Stimulated activated CD8-positive, alpha-beta memory T cell treated with anti-CD3 and anti-CD28 coated beads, Interleukin-2, amount 100 ng/mL, for 1 hour (primary cell): ENCODE measurements at places on chromosomes 5 and 9.

- no peak for DNase-seq
Observed at GRCh38 chr5:92518318-92518904, 1062.6 kb downstream of the NR2F1-AS1 start.

DNA sequence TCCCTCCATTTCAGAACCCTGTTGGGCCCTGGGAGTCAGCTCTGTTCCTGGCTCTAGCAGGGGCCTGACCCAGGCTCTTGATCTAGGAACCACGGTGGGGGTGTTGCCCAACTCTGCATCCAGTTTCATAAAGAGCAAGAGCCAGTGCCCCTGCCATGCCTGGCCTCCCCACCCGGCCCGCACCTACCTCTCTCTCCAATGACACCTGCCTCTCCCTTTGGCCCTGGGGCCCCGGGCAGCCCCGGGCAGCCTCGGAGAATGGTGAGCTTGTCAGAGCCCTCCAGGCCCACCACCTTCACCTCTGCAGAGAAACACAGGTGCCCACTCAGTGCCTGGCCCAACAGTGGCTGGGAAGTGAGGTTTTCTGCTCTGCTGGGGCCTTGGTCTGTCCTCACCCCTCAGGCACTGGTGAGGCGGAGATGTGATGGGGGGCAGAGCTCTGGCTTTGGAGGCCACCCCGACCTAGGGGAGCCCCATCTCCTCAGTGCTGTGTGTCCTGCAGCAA, 1.5 kb downstream of the FCN1 start:
- no peak for DNase-seq

DNA sequence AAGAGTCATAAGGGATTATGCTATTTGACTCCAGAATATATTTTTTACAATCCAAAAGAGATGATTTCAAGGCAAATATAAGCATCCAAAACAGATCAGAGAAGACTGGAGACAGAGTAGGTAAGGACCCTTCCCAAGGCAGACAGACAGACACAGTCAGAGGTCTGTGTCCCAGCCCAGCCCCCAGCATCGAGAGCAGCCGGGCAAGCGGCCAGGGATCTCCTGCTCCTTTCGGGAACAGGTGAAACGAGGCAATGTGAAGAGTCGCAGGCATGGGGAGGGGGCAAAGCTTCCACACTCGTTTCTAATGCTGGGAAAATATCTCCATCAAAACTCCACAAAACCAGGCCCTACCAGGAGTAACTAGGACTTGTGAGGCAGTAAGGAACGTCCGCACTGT, 5.8 kb downstream of the PAEP start:
- DNase-seq: no peak

DNA sequence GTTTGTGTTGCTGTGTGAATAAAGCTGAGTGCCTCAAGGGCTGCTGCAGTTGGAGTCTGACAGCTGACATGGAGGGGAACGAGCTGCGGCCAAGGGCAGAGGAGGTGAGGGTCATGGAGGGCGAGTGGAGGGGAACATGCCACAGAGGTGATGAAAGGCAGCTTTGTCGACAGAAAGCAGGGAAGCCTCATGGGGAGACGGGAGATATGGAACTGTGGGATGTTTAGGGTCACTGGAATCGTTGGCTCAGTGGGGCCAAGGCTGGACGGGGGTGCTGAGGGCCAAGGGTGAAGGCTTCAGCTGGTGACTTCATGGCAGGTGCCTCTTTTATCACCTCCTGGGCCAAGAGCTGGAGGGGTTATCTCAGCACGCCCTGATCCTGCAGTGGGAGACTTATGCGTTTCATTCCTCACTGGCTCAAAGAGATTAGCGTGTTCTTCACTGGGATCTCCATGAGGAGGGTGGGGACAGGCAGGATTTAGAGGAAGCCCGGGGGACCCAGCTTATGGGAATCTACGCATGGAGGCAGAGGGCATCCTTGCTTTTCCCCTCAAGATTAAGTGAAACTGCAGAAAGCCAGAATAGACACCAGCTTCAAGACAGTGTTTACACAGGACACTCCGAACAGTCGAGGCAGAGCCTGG, 42.2 kb downstream of the FAM240B start:
- DNase-seq: no peak

GRCh38 chr5:8750100-8750499, 795.8 kb downstream of the SEMA5A start:
- DNase-seq: no peak

GRCh38 chr9:74025402-74025925, 471.7 kb upstream of the RORB start:
- DNase-seq: no peak

DNA sequence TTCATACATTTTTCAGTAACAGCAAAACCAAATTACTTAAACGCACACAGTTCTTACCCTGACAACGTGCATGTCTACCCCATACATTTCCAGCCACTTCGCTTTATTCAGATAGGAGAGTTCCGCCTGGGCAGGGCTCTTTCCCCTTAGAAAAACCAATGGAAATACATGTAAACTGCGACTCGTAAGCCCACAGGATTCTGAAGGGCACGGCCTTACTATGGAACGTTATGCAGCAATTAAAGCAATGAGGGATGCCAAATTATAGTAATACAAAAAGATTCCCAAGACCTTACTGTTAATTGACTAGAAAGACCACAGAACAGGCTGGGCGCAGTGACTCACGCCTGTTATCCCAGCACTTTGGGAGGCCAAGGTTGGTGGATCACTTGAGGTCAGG, 64.5 kb downstream of the EPB41L4B start:
- DNase-seq: no peak

DNA sequence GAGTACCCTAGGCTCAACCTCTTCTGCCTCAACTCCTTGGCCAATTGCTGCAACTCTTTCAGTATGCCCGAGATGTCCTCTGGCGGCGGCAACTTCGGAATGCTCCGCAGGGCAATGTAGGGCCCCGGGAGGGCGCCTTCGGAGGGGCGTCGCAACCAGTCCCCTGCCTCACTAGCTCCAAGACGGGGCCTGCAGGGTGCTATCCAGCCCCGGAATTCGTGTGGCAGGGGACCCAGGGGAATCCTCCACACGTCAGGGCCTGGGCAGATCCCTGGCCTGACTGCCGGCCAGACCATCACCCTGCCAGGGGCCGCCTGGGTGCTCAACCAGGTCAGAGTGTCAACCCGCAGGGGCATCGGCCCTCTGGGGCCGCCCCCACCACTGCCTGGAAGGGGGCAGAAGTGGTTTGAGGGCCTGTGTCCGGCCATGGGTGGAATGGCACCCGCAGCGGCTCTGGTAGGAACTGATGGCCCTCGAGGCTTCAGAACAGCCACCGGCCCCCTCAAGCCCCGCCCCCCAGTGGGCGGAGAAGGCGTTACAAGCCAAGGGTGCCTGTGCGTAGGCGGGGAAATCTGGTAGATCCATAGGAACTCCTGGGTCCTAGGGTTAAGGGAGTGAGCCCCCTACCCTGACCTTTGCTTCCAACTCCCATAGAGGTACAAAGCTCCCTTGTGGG, at the start of gene POU5F2:
POU5F2 (minus strand) TSS at position 465 of the 676 bp plus-strand sequence; CDS start at position 428, 37 bp downstream.
- DNase-seq: no peak

- DNase-seq: no peak
Observed at GRCh38 chr5:112919972-112920371, 2.1 kb downstream of the REEP5 start.

DNA sequence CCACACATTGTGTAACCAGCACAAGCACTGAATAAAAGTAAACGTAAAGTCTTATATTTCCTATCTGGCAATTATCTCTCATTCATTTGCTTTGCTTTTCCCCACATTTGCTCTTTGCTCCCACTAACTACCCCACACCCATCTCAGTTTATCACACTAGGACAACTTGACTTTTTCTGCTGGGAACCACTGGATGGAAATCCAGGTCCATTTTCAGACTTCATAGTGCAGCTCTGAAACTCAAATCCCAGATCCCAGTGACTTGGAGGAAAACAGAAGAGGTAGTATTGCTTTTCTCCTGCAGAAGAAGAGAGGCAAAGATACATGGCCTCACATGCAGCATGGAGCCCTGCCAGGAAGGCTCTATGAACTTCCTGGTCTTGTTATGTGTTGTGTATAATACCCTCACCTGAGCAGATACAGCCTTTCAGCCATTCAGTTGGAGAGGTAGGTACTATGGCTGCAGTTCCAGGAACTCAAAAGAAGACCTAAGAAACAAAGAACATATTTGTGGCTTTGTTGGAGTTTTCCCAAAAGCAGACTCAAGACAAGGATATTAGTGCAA, 90.0 kb upstream of the NIPBL start:
- no peak for DNase-seq

- DNase-seq: no peak
Observed at GRCh38 chr9:71857159-71857558, 53.8 kb downstream of the ABHD17B start.

DNA sequence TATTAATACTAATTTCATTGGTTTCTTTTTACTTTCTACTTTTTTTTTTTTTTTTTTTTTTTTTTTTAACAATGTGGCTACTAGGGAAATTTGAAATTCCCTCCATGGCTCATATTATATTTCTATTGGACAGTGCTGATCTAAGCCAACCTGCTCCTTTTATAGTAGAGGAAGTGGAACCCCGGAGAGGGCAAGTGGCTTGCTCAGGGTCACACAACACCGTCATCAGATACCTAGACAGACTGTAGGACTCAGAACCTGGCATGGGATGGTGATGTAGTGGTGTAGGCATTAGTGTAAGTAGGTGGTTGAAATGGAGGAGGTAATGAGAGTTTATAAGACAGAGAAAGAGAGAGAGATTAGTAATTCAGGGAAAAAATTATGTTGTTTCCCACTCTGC, 10.8 kb downstream of the ZNF618 start:
- no peak for DNase-seq
